ENCODE measurements at places on chromosomes 13 and 19. TPM values are rescaled to one million over a fixed set of nuclear protein-coding genes. Genes with fewer than 3 reads are reported as not detected.

DNA sequence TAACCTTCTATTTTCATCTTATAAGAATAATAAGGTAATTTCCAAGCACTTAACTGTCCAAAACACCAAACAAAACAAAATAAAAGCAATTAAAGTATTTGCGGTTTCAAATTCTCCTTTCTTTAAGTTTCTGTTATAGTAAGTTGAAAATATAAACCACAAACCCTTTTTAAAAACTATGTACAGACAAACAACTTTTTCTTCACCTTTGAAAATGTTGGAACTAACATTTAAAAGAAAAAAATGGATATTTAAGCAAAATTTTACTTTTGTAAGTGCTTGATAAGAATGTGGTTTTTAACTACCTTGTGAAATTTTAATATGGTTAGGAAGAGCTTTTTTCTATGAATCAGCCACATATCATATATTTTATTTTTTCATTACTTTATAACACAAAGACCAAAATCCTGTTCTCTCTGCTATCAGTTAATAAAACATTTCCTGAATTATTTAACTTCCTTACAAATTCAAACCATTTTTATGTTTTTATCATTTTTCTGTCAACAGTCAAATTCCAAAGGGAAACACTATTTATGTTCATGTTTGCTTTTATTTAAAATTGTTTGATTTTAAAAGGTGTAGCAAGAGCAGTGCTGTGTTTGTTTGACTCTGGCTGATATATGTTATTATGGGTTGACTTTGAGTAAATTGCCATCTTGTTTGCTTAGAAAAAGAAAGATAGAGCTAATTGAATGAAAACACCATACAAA, 554.1 kb upstream of the KLHL1 start:
- DNase-seq = no peak

- DNase-seq = no peak
Measured at GRCh38 chr19:12287958-12288500, 6.7 kb downstream of the ZNF44 start.

DNA sequence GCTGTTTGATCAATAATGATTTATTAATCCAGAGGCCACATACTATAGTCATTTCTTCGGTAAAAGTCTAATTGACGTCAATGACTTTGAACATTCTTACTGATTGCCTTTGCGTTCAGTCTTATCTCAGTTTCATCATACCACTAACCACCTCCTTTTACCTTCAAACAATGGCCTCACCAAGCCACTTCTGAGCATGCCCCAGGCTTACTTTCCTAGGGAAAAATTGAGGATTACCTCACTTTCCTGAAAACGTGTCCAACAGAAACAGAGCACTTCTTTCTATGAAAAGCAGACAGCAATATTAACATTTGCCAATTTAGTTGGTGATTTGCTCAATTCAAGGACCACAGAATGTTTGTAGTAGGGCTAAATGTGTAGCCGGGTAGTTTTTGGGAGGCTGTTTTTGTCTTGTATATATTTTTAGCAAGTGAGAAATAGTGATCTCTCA, 157.6 kb downstream of the KLF5 start:
- peak; percentile 15 for DNase-seq

DNA sequence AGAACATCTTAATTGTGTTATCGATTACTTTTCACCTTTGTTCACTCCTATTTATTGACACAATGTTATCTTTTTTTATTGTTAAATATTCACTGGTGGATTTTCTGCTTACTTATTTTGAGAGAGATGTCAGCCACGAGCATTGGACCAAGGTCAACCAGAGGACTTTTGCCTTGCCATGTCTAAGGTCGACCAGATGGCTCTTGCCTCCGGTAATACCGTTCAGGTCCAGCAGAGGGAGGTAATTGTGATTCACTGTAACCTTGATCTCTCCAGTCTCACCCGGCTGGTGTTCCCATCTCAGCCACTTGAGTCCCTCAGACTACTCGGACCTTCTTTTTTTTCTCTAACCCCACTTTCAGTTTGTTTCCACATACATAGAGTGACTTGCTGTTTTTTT, 1438.1 kb downstream of the UQCRFS1 start:
- no peak for DNase-seq

DNA sequence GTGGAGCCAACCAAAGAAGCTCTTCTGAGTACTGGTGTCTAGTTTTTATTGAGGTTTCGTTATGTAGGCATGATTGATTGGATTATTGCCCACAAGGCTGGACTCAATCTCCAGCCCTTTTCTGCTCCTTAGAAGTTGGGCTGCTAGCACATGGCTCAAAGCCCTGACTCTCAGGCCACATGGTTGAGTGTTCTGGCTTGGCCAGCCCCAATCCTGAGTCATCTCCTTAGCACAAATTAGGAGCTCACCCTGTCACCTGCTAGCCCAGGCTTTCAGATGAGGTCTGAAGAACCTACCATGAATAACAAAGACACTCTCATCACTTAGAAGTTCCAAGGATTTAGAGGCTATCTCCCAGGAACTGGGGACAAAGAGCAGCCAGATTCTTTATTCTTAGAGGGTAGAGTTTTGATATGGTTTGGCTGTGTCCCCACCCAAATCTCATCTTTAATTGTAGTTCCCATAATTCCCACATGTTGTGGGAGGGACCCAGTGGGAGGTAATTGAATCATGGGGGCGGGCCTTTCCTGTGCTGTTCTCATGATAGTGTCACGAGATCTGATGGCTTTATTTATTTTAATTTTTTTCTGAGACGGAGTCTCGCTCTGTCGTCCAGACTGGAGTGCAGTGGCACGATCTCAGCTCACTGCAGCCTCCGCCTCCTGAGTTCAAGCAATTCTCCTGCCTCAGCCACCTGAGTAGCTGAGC, 11.3 kb downstream of the DPY19L3 start:
- no peak for DNase-seq

The NANOS2 gene
- total RNA-seq = not detected

All from renal cortical epithelial cell (primary cell).